ENCODE measurements at places on chromosomes 4 and X. TPM values are rescaled to one million over a fixed set of nuclear protein-coding genes. Genes with fewer than 3 reads are reported as not detected.

Gene NCBP2L
- total RNA-seq, result not detected

Gene REPS2
- total RNA-seq, result 6.2 TPM

Gene EOLA1
- total RNA-seq, result 10.8 TPM

Gene GPR50
- not detected for total RNA-seq

Gene HTN1
- total RNA-seq, result not detected

Gene CXCL13
- not detected for total RNA-seq

Gene RBM3
- total RNA-seq, result 90.4 TPM

Gene NUDT10
- 0.79 TPM for total RNA-seq

Gene PDE5A
- 5.8 TPM for total RNA-seq

DNA sequence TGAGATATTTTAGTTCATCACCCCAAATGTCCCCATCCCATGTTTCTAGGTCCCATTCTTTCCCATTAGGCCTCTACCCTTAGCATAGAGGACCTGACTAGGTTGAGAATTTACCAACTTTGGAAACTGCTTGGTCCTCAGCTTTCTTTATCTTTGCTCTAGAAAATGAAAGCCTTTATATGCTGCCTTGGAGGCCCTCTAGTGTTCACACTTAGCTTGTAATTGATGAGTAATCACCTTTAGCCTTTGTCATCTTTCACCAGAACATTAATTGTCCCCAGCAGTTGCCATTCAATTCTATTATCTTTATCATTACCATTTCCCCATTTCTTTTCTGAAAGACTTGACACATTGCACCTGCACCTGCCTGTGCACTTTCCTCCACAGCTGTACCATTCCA lies 589.2 kb upstream of the NR3C2 start:
- no peak for DNase-seq

GRCh38 chr4:184461711-184462441 lies 12.5 kb downstream of the IRF2 start:
- no peak for DNase-seq

DNA sequence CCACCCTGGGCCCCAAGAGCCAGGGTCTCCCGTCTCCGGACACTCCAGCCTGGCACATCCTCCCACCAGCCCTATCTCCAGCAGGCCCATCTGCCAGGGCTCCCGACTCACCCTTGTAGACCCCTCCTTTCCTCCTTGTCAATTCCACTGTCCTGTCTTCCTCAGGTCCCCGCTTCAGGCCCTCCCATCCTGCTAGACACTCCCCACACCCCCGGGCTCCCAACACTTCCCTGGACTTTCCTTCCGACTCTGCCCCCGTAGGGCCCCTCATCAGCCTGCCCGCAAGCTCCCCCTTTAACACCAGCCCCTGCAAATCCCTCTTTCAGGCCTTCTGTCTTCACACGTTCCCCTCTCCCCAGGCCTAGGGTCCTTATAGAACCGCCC lies 1.1 kb downstream of the PRAF2 start:
- DNase-seq, result no peak

GRCh38 chr4:145939441-145939750 lies 773 bp upstream of the ZNF827 start:
- no peak for DNase-seq

- DNase-seq, result no peak
Observed at GRCh38 chr4:62771983-62772557, 1571.9 kb downstream of the ADGRL3 start.

- no peak for DNase-seq
Observed at GRCh38 chr4:152342293-152342692, 193.6 kb downstream of the FBXW7 start.

- DNase-seq, result no peak
Observed at GRCh38 chrX:150219374-150220185, 143.5 kb upstream of the MAMLD1 start.
